ENCODE measurements at places on chromosomes 5 and 9.

DNA sequence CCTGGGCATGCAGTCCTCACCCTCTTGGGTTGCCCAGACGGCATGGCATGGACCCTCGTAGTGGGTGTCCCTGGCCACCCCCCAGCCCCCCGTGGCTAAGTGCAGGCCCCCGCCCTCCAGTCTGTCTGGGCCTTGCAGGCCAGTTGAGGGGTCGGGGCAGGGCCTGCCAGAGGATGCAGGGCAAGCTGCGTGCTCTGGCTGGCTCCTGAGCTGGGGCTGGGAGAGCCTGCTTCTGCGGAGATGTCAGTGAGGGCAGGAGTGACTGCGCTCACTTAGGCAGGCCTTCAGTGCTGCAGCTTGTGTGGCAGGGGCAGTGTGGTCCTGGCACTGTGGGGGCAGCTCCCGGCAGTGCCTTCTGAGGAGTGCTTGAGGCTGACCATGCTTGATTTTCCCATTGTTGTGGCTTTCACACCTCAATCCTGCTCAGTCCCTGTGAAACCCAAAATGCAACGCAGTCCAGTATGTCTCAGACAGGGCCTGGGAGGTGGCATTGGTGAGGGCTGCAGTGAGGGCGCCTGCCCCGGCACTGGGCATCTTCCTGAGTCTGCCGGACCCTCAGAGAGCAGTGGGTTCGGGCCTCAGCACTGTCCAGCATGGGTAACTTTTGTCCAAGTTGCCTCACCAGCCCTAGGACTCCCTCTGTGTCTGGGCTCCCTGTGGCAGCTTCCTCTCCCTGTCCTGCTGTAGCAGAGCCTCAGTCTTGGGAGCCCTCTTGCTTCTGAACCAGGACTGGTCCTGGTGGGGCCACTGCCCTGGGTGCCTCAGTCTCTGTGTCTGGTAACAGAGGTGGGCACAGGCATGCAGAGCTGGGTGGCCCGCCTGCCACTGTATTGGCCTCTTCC, 93.0 kb downstream of the PHF2 start:
- no peak for DNase-seq

- DNase-seq = no peak
Observed at GRCh38 chr5:136768457-136768856, 403.1 kb upstream of the TRPC7 start.

- no peak for DNase-seq
Observed at GRCh38 chr5:67673618-67674017, 477.0 kb upstream of the CD180 start.

DNA sequence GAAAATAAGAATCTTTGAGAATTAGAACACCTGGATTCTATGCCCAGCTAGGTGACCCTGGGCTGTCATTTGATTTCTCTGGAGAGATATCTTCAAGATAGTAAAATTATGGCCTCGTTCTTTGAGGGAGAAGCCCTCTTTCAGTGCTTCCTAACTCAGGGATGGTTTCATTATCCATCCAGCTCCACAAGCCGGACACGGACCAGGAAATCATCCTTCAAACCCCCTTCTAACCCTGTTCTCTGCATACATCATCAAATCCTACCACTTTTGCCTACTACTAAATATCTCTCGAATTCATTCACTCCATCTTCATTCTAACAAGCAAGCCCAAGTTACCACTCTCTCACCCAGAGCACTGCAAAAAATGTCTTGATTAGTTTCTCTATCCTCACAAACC, 57.2 kb downstream of the MAPKAP1 start:
- no peak for DNase-seq

DNA sequence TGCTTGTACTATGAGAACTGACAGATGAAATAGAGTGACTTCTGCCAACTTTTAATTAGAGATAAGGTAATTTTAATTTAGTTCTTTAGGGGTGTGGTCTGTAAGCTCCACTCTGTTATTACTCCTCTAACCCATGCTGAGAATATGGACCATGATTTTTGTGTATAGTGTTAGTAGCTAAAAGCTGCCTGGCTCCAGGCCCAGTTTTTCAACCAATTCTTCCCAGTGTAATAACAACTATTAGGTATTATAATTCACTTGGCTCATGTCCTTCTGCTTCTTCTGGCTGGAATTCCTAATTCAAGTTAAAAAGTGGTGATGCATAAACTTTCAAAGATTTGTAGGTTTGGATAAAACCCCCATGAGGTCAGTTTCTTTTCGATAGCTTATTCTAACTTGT, 216.3 kb downstream of the ISL1 start:
- no peak for DNase-seq

GRCh38 chr5:73625372-73625943, 538 bp upstream of the ARHGEF28 start:
- DNase-seq = no peak

DNA sequence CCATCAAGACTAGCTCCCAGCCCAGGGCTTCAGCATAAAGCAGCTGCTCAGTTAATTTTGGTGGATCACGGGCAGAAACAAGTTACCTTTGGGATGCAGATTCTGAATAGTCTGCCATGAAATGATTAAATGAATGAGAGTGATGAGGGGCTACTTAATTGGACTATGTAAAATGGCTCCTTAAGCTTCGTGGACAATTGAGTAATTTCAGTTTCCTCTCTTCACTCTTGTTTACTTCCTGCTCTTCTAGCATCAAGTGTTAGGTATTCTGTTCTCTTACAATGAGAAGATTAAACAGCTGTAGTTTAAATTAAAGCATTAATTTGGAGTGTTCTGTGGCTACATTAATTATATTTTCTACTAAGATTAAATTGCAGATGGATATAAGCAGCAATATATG, 28.1 kb downstream of the PIK3R1 start:
- DNase-seq = no peak

DNA sequence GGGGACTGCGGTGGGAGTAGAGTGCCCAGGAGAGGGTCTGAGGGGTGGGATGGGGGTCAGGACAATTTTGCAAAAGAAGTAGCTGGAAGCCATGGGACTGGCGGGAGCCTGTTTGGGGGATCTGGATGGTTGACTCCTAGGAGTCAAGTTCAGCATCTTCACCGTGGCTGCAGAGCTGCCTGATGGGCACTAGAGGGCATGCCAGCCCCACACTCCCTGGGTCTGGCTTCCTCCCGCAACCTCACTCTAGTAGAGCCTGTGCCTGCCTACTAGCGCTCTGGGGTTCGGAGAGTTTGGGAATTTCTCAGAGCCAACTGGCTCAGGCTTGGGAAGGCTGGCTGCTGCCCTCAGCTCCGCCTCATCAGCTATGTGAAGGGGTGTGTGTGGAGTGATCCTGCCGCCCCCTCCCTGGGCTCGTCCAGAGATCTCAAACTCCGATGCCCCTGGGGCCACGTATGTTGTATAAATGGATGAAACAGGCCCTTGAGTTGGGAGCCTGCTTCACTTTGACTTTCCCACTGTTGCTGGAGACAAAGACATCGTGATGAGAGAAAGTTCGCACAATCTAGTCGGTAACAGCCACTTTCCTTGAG, 10.8 kb downstream of the TSPAN17 start:
- no peak for DNase-seq

DNA sequence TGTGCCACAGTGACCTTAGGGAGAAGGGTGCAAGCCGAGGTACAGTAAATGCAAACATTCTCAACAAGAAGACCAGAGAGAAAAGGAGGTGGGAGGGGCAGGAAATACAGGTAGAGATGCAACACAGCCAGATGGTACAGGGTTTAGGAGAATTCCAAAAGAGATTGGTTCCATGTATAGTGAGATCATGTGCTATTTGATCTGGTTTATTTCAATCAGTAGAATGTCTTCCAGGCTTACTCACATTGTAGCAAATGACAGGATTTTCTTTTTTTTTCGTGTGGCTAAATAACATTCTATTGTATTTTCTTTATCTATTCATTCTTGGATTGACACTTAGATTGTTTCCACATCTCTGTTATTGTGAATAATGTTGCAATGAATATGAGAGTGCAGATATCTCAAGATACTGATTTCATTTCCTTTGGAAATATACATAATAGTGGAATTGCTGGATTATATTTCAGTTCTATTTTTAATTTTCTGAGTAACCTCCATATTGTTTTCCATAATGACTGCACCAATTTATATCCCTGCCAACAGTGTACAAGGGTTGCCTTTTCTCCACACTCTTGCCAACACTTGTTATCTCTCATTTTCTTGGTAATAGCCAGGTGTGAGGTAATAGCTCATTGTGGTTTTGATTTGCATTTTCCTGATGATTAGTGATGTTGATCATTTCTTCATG, 107.8 kb upstream of the GAS1 start:
- DNase-seq = no peak

- DNase-seq = no peak
Observed at GRCh38 chr9:94630833-94631232, 8.5 kb downstream of the FBP1 start.

DNA sequence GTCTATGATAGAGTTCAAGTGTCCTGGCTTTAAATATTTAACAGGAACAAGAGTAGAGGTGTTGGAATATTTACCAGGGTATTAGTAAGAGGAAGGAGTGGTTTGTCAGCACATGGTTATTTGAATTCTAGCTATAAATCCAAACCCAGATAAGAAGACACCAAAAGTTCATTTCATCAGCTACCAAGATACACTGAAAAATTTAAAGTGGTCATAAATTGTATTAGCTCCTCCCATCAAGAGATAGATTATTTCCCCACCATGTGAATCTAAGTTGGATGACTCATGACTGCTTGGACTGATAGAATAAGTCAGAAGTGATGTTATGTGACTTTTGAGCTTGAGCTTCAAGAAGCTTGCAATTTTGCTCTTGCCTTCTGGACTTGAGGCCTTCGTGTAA, 72.1 kb upstream of the GRAMD2B start:
- no peak for DNase-seq

GRCh38 chr5:181190711-181191525, 14.1 kb downstream of the TRIM7 start:
- DNase-seq = no peak

DNA sequence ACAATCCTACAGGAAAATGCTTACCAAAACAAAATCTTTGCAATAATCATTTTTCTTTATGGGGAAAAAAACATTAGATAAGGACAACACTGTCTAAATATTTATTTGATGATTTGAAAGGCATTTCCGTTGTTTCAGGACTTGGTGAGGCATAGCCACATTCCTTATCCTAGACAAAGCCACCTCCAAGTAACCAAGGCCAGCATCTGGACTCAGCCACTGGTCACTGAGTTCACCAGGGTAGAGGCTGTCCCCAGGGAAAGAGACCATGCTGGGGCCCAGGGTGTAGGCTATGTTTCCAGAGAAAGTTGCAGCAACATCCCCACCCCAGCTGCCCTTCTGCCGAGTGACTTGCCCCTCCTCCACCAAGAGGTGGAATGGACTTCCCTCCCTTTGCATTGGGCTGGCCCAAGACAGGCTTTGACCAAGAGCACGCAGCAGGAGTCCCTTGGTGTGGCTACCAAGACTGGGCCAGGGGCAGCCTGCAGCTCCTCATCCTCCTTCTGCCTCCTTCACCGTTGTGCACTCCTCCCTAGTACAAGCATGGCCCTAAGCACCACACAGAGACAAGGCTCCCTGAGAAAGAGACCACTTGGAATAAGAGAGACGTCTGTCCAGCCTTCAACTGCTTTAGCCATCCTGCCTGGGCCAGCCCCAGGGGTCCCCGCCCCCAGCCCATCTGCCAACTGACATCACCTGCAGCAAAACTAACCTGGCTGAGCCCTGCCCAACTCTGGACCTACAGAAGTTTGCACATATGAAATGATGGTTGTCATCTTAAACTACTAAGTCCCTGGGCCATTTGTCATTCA, 68.1 kb upstream of the SPIN1 start:
- no peak for DNase-seq

- DNase-seq = no peak
Observed at GRCh38 chr5:41109186-41109585, 38.0 kb upstream of the MROH2B start.

- DNase-seq = no peak
Observed at GRCh38 chr5:10564838-10565784, 1.2 kb downstream of the ANKRD33B start.

GRCh38 chr5:172488221-172488620, 33.9 kb upstream of the SH3PXD2B start:
- no peak for DNase-seq
